ENCODE measurements at places on chromosomes 11 and 22.
A peak's percentile ranks its signal among the peaks of the same experiment; 100 is the strongest.

GRCh38 chr22:41822317-41823057 lies 10.4 kb upstream of the SREBF2 start:
- DNase-seq: no peak

GRCh38 chr11:78149646-78150045 lies 10.2 kb upstream of the ALG8 start:
- no peak for DNase-seq

DNA sequence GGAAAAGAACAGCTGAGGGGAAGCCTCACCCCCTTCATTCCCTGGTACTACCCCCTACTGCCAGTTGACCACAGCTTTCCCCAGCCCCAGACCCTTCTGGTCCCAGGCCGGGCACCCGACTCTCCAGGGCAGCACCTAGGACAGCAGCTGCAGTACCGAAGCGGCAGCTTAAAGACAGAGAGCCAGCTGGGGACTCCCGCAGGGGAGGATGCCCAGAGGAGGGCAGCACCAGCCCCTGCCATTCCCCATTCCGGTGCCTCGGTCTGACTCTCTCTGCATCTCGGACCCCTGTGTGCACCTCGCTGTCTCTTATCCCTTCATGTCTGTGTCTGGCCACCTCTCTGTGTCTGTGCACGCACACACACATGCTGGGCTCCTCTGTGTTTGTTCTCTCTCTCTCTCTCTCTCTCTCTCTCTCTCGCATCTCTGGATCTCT lies 9.4 kb downstream of the IGSF9B start:
- DNase-seq: no peak

DNA sequence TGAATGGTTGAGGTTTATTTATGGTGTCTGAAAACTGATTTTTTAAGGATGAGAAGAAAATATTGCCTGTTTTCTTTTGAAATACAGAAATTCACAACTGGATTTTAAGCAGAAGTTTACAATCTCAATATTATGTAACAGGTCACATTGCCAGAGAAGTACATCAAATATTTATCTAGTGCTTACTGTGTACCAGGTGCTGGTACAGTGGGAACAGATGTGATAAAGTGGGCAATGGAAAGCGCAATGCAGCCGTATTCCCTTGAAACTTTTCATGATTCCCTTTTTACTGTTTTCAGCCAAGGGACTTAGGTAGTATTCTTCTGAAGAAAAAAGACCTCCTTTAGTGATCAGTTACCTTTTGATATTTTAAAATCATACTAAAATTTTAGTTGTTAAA lies 49.6 kb downstream of the TTC17 start:
- DNase-seq: no peak

- no peak for DNase-seq
Observed at GRCh38 chr11:57324154-57324885, 432 bp downstream of the TNKS1BP1 start.

DNA sequence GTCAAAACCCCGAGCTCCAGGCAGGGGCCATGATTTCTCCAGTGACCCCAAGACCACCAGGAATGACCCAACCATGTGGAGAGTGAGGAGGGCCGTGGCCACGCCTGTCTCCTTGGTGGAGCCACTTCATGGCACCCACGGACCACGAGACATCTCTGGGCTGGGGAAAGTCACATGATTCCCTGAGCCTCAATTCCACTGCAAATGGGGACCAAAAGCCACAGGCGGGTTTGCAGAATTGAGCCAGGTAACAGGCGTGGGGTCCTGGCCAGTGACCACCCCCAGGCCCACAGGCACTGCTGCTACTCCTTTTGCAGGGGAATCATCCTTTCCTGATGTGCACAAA lies 178.9 kb downstream of the CTTN start:
- no peak for DNase-seq

DNA sequence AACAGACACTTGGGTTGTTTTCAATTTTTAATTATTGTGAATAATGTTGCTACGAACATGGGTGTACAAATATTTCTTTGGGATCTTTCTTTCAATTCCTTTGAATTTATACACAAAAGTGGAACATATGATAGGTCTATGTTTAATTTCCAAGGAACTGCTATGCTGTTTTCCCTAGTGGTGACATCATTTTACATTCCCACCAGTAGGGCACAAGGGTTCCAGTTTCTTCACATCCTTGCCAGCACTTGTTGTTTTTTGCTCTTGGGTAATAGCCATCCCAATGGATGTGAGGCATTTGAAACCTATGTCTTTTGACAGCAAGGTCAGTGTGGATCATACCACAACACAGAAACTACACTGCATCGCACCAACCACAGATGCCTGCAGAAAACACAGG lies 41.8 kb upstream of the SCN3B start:
- no peak for DNase-seq

DNA sequence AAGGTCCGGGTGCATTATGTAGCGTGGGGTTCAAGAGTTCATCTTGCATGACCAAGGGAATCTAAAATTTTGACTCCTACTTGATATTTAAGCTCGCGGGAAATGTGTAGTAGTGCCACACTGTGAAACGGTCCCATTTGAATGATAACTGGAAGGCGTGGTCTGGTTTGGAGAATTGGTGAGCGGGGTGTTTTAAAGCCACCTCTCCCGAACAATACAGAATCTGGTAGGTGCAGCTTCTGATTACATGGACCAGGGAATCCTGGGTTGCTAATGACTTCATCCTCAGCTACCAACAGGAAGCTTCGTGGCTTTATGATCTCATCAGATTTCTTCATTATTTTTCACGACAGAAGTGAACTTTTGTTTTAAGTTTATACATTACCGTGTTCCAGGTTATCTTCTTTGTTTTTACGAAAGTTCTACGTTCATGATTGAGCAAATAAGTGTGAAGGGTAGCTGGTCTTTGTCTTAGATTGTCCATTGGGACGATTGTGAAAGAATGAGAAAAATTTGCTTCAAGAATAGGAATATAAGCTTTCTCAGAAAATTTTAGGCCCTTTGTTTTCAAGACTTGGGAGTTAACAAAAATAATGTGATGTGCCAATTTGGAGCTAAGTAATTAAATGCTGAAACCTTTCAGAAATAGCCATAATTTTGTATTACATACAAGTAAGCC lies 1.7 kb downstream of the QSER1 start:
- peak; percentile 55 for DNase-seq

GRCh38 chr11:10309163-10310093 lies 4.6 kb downstream of the ADM start:
- no peak for DNase-seq

- DNase-seq: no peak
Observed at GRCh38 chr11:66904981-66905521, 48.2 kb downstream of the LRFN4 start.

- no peak for DNase-seq
Observed at GRCh38 chr22:23517804-23518375, 62.2 kb downstream of the IGLL1 start.

DNA sequence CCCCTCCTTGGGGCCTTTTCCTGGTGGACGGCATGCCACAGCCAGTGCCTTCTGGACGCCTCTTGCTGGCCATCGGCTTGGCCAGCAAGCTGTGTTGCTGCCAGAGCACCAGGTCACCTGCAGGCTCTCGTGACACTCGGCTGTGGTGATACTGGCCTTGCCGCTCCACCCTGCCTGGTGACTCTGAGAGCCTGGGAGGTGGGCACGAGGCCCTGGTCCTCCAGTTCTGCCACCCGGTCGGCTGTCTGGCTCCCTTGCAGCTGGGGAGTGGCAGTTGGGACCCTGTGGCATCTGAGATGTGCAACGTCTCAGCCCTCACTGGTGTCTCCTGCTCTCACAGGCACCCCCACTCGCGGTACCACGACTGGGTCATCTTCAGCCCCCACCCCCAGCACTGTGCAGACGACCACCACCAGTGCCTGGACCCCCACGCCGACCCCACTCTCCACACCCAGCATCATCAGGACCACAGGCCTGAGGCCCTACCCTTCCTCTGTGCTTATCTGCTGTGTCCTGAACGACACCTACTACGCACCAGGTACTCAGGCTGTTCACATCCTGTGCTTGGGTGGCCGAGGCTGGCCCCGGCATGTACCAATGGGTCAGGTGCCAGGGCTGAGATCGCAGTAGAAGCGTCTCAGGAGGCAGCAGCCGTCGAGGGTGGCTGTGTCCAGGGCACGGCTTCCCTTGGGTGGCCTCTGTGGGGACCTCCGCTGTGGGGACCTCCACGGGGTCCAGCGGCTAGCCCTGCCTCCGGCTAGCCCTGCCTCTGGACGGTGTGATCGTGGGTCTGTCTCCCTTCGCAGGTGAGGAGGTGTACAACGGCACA lies 26.0 kb downstream of the MUC2 start:
- no peak for DNase-seq

GRCh38 chr11:14424096-14424495 lies 65.1 kb upstream of the RRAS2 start:
- DNase-seq: no peak

DNA sequence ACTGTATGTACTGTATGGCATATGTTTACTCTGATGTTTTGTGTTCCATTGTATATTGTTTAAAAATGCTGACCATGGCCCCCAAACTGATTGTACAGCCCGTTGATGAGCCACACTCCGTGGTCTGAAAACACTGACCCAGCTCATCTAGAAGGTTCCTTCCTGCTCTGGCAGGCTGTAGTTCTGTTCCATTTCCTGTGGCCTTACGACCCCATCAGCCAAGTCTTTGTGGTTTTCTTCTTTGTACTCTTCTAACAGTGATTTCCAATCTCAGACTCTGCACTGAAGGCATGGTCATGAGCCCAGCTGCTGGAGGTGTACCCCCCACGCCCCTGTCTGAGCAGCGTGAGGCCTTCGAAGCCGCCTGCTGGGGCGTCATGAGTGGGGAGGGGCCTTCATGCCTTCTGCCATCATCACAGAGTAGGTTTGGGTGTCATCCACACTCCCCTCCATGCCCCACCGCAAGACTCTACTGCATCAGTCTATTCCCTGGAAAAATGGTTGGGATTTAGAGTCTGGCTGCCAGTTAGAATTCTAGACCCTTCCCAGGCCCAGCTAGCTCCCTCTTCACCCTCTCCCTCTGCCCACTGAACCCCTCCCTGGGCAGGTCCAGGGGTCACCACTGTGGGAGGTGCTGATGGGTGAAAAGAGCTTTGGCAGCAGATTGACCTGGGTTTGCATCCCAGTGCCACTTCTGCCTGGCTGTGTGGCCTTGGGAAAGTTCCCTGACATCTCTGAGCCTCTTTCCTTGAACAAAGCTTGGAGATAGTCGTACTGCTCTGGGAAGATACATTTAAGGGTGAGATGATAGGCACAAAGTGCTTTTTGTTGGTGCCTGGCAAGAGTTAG lies 11.3 kb upstream of the C11orf96 start:
- no peak for DNase-seq

GRCh38 chr11:123235117-123235655 lies 40.1 kb upstream of the CLMP start:
- no peak for DNase-seq

DNA sequence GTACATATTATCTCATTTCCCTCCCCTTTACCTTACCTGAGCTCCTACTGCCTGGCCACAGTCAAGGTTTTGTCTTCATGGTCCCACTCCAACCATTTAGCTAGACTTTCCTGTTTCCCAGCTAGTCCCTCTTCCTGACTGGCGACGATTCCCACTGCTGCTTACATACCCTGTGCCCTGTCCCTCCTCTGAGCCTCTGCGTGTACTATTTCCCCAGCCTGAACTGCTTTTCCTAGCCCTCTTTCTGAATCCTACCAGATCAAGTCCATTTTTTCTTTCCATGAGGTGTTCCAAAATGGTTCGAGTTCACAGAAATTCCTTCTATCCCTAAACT lies 23.4 kb downstream of the MRPL16 start:
- no peak for DNase-seq

DNA sequence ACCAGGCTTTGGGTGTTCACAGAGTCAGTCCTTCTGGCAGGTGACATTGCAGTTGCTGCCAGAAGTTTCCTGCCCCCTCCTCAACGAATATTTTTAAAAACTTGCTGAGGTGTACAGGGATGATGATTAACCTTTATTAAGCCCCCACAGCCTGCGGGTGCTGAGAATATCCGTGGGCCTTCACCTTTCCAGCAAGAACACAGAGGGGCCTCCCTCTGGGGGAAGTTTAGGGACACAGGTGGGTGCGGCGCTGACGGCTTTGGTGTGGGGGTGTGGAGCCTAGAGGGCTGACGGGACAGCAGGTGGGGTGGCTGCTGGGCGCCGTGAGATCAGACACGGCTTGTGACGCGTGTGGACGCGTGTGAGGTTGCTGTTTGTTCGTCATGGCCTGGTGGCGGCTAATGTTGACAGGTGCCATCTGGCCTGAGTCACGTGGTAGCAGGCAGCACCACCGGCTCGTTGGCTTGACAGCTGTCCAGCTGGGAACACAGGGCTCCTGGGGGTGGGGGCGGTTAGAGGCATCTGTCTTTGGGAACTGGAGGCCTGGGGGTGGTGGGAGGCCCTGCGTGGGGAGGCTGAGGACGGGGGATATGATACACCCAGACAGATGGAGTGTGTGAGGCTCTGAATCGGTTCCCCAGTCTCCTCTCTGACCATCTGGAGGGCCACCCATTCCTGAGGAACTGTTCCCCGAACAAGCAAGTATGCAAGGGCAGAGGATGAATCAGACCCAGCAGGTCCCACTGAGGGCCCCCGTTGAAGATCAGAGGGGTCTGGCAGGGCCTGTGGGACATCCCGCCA lies 12.5 kb upstream of the LRRC10B start:
- DNase-seq: no peak

DNA sequence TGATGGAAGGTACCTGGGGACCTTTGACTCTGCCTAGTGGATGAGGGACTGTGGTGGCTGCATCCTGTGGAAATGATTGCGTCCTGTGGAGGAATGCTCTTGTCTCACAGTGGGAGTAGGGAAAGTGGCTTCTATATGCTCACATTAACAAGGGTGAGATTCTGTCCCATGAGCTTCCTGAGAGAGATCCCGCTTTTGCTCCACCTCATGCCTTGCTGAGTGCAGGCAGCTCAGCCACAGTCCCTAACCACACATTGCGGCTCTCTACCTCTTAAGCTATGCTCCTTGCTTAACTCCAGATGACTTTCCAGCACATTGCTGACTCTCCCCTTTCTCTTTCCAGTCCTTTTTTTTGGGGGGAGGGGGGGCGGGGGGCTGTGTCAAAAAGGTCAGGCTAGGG lies 45.0 kb downstream of the TEAD1 start:
- no peak for DNase-seq

- peak; percentile 44 for DNase-seq
Observed at GRCh38 chr11:36744375-36745168, 146.5 kb upstream of the RAG2 start.

Data from HL-60 (cell line).